Activated naive CD8-positive, alpha-beta T cell treated with anti-CD3 and anti-CD28 coated beads for 36 hours (primary cell): ENCODE measurements at places on chromosomes 2 and 18. TPM values are rescaled to one million over a fixed set of nuclear protein-coding genes. Genes with fewer than 3 reads are reported as not detected.

DNA sequence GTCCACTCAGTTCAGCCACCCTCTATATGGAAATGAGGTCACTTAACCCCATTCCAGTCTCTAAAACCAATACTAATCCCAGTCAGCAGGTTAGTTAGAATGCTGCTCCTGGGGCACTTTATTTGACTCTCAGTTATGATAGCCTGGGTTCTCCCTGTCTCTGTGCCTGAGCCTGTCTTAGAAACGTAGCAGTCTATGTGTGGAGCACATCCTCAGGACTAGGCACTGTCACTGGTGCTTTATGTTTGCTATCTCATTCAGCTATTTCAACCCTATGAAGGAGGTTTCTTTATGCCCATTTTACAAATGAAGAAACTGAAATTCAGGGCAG lies 152.5 kb upstream of the PKDCC start:
- no peak for DNase-seq

- no peak for DNase-seq
These were observed 23.4 kb upstream of the PTPN2 start for GRCh38 chr18:12907258-12907925.

DNA sequence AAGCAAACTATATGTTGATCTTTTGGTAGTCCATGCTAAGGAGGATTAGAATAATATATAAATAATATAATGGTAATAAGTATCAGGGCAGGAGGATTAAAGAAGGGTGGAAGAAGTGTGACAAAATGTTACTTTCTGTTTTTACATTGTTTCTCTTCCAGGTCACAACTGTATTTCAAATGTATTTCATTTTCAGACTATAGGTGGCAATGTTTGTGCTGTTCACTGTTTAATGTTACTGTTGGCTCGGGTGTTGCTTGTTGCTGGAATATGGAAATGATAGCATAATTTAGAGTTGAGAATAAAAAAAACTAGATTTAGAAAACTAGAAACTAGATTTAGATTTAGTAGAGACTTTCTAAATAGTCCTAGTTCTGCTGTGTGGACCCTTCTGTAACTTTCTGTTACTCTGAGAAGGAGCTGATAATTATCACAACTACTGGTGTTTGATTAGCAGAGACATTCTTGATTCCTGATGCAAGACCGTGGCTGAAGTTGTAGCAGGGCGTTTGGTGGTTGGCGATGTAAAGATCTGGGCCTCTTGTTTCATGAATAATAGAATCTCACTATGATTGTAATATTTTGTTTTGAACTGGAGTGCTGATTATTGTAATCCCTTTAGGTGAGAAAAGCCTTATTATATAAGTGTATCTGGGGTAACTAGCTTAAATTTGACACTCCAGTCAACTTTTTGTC lies 7.9 kb downstream of the NEDD4L start:
- no peak for DNase-seq

- DNase-seq = no peak
These were observed 141.2 kb upstream of the CTAGE1 start for GRCh38 chr18:22558945-22559385.

- no peak for DNase-seq
These were observed 994.0 kb downstream of the TSN start for GRCh38 chr2:122749405-122749804.

GRCh38 chr2:232927032-232927792 lies 57.1 kb downstream of the SNORC start:
- no peak for DNase-seq

GRCh38 chr2:224924631-224925030 lies 117.6 kb downstream of the DOCK10 start:
- no peak for DNase-seq

DNA sequence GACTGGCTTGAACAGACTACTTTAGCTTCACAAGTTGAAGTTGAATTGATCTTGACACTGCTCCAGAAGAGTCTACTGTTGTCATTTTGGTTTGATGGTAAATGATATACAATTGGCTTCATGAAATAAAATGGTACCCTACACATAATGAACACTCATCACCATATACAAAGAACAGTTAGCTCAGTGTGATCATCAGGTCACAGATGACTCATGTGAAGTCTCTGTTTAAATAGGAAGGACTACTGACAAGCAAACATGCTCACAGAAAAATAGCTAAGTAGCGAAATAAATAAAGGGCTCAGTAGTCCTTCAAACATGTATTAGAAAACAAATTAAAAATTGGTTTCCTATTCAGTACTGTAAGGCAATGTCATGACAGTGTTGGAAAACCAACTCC lies 96.2 kb downstream of the MEIS1 start:
- DNase-seq = no peak

DNA sequence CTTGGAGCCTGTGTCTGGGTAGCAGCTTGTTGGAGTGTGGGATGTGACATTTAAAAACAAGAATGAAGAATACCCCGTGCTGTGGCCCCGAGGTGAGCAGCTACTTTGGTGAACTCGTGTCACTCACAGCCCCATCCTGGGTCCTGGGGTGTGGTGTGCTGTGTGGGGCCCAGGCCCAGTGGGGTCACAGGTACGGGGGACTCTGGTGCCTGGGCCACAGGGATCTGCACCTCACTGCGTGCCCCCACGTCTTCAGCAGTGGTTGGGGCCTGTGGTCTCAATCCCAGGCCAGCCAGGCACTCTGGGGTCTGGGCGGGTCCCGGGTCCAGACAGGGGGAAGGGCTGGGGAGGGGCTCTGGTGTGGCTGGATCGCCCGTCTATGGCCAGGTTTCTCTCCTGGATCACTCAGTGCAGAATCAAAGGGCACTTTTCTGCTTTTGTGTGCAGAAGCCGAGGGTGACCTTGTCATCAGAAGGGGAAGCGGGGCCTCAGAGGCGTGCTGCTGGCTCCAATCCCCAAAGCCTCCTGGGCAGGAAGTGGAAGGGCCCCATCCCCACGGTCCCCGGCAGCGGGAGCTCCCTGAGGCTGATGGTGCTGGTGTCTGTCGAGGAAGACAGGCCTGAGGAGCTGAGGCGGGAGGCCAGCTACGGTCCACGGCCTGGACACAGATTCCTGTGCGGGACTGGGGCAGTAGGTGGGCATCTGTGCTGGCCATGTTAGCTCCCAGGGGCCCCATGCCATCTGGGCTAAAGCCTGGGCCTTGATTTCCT lies 1.4 kb downstream of the GPR35 start:
- peak; percentile 55 for DNase-seq

GRCh38 chr2:239390546-239391285 lies 10.1 kb downstream of the HDAC4 start:
- DNase-seq = no peak

DNA sequence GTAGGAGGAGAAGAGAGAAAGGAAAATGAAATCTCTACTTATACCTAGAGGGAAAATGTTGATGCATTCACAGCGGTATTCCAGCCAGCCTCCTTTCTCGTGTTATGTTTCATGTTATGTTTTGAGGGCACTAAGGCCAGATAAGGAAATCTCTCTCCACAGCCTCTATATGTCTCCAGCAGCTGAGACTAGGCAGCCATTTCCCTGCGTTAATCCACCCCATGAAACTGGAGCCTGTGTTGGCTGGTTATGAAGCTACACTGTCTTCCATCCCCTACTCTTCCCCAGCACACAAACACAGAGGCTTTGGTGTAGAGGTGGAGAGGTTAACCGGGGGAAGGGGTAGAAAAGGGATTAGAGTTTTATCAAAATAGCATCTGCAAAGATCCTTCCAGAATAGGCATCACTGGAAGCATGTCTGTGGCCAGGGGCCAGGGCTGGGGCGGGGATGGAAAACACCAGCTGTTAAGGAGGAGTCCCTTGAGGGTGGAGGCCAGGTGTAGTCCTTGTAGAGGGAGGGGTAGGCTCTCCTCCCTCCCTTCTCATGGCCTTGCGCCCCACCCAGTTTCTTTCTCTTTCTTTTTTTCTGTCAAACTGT lies 100.9 kb upstream of the TNP1 start:
- no peak for DNase-seq

DNA sequence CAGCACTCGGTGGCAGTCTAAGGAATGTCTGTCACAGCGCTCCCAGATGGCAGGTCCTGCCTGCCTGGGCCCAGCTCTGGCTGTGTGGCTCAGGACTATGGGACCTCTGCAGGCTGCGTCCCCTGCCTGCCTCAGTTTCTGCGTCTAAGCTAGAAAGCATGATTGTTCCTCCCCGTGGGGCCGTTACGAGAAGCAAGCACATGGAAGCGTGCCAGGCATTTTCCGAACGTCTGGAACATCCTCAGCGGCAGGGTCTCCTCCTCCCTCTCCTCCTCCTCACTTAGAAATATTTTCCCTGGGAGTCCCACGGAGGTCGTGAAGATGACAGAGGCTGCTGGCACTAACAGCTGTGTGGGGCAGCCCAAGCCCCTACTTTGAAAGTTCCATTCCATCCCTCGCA lies 43.3 kb downstream of the LRRFIP1 start:
- no peak for DNase-seq

- no peak for DNase-seq
These were observed 22.0 kb downstream of the KATNAL2 start for GRCh38 chr18:46939337-46939963.

DNA sequence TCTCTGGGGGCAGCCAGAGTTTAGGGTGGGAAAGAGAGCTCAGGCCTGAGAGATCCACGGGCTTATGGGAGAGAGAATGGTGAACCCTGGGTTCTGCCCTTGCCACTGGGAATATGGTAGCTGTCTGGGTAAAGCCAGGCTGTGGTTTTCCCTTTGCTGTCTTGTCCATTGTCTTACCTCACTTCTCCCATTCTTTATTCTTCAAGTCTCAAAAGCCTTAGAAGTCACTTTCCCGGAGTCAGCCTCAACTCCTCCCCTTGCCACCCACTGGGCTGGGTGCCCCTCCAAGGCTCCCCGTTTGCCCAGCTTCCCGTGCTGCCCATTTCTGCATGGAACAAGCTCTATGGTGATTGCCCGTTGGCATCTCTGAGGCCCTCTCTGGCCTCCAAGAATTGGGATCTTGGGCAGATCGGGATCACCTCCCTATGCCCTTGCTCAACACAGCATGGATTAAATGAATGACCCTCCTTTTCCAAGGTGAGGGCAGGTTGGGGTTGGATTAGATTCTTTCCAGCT lies 228.2 kb downstream of the HAUS1 start:
- DNase-seq = no peak

GRCh38 chr2:149657401-149658040 lies 69.9 kb upstream of the MMADHC start:
- DNase-seq = no peak

GRCh38 chr2:167331636-167332232 lies 443.5 kb downstream of the XIRP2 start:
- DNase-seq = no peak

ADCY3 gene
- total RNA-seq = 55.4 TPM

HRH4 gene
- not detected for total RNA-seq

ANKRD23 gene
- total RNA-seq = 3.2 TPM

MALL gene
- 0.35 TPM for total RNA-seq

SKOR2 gene
- total RNA-seq = not detected

ZNF532 gene
- 1.5 TPM for total RNA-seq

CCDC178 gene
- total RNA-seq = not detected

L3MBTL4 gene
- total RNA-seq = 0.38 TPM
